ENCODE measurements at places on chromosomes 6 and 20.

- DNase-seq, result no peak
Measured at GRCh38 chr6:87905101-87905641, 142.5 kb upstream of the SPACA1 start.

DNA sequence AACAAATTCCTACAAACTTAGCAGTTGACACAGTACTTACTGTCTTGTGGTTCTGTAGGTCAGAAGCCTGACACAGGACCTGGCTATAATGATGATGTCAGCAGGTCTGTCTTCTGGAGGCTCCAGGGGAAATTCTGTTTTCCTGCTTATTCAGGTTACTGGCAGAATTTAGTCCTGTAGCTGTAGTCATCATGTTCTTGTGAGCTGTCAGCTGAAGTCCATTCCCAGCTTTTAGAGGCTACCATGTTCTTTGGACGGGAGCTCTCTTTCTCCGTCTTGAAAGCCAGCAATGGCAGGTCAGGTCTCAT lies 99.2 kb downstream of the HIVEP1 start:
- DNase-seq, result no peak

GRCh38 chr6:157087974-157088373 lies 235.3 kb downstream of the TMEM242 start:
- no peak for DNase-seq

DNA sequence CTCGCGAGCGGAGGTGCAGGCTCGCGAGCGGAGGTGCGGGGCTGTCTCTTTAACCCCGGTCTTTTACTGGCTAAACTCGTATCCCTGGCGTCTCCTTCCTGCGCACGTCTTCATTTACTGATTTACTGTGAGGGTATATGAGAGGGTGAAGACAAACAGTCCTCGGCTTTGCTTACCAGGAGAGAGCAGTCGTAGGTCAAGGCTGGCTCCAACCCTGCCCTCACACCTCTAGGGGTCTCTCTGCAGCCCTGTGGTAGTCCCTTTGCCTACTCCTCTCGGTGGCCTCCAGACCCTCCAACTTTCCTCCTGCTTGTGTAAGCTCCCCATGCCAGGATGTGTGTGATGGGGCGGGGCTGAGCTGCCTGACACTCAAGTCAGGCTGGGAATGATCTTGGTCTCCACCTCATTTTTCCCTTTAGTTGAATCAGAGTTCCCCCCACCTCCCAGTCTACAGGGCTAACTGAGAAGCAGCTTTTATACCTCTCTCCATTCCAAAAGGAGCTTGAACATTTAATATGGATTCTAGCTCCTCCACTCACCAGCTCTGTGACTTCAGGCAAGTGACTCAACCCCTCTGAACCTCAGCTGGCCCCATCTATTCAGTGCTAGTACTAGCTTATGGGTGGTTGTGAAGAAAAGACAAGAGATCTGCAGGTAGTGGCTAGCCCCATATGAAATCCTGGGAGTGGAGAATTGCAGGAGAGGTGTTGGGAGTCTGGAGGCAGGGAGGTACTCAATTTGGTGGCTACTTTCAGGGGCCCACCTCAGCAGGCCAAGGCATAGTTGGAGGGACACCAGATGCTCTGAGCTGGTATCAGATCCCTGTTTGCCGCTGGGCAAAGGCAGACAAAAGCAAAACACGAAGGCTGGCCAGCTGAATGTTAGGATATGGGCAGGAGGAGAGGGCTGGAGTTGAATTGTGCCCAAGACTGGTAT lies 902 bp downstream of the SLC29A1 start:
- DNase-seq, result peak; percentile 31

DNA sequence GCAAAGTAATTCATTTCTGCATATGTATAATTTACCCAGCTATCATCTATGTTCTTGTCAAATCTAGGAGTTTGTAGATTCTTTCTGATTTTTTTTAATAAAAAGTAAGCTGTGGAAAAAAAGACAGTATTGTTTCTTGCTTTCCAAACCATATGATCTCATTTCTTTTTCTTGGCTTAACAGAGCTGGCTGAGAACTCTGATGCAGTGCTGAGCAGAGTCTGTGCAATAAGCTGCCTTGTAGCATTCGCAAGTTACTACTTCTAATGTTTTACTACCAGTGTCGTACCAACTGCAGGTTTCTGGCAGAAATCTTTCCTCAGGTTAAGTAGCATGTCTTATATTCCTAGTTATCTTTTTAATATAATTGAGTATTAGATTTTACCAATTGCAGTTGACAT lies 15.6 kb downstream of the RRBP1 start:
- DNase-seq, result no peak

DNA sequence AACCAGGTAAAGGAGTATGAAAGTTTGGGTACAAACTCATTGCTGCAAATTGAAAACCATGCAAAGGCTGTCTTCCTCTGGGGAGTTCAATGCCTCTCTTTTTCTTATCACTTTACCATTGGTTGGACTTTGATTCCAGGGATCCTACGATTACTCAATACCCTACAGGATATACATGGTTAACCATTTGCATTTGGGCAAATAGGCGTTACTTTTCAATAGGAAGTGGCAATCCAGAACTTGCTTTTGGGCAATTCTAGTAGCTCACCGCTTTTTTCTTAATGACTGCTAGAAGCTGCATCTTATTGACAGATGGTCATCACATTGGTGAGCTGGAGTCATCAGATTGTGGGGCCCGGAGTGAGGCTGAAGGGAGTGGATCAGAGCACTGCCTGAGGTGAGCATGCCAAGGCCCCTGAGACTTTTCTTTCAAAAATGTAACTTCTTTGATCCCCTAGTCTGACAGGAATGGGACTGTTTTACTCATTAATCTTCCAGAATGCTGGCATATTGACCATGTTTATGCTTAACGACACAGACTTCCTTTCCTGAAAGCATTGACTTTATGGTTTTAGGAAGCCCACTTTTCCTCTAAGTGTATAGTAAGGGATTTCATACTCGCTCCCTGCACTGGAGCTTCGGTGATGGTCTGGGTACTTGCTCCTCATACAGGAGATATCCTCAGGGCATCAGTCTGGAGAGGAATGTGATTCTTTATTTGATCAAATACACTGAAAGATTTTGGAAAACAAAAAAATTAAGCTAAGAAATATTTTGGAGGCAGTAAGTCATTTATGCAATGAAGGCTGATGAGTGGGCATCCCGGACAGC lies at the start of gene CCR6:
Gene CCR6, plus strand, starts transcription at position 270 of the 831 bp plus-strand sequence. CDS start 13,039 bp downstream, outside the sequence.
- DNase-seq, result no peak

DNA sequence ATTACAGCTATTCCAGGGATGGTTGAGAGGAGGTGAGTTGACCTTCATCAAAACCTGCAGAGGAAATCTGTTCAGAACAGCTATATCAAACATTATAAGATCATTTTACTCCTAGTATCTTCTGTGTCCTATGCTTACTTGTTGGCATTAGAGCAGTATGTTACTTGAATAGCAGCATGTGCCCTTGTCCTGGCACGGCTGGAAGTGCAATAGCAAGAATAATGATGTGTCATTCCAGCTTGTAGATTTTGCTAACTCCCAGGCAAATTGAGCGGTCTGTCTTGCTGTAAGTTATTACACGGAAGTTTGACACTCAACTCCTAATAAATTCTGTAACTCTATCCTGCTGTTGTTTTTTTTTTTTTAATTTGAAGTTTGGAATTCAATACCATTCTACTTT lies 385.5 kb downstream of the TENT5A start:
- DNase-seq, result no peak

- no peak for DNase-seq
Measured at GRCh38 chr6:116518621-116519368, 7.4 kb downstream of the CALHM5 start.

DNA sequence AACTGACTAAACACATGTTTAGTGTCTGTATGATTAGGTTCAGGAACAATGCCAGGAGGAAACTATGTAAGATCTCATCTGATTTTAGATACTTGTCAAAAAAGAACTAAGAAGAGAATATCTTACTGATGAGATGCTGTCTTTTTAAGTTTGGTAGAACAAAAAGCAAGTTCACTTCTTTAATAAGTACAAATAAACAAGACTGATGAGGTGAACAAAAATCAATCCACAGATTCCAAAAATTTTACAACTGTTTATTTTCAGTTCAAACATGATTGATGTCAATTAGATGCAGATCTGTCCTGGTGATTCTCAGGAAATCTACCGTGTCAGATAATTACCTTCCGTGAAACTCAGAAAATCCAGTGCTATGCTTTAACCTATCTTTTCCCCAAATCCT lies 24.9 kb downstream of the EPHA7 start:
- no peak for DNase-seq

- DNase-seq, result no peak
Measured at GRCh38 chr20:23541330-23541729, 27.0 kb downstream of the CST9L start.

DNA sequence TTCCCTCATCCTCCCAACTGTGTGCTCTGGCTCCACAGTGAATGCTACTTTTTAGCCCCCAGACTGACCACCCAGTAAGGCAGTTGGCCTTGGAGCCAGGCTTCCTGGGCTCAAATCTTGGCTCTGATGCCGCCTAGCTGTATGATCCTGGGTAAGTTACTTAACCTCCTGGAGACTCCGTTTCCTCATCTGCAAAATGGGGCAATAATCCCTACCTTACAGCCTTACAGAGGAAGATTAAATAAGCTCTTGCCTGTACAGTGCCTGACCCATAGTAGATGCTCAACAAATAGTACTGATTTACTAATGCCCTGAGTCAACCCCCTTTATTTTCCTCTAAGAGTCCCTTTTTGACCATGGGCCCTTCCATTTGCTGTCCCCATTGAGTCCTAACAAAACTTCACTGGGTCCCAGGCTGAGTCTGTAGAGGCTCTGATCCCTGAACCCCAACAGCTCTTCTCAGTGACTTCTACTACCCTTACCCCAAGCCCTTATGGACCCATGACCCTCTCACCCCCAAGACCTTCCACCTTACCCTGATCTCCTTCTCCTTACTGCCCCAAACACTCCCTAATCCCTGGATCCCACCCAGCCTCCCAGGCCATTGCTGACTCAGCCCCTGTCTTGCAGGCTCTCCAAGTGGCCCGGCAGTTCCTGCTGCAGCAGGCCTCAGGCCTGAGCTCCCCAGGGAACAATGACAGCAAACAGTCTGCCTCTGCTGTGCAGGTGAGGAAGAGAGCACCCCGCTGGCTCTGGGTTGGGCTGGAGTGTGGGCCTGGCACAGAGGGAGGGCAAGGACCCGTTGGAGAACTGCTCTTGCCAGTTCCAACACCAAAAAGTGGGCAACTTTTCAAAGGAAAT lies 31.4 kb downstream of the FOXP4 start:
- no peak for DNase-seq

DNA sequence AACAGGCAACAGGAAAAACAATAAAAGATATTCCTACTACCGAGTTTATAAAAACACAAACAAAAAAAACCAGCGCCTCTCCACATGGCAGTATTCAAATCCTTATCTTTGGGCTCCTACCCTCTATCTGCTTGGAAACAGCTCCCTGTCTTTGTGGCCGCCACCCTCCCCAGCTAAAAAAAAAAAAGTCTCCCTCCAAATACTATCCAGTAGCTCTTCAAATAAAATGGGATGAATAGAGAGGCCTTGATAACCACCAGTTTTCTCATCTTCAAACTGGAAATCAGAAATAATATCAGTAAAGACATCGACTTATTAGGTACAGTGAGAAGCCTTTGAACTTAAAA lies 96.2 kb downstream of the PSMG4 start:
- no peak for DNase-seq

DNA sequence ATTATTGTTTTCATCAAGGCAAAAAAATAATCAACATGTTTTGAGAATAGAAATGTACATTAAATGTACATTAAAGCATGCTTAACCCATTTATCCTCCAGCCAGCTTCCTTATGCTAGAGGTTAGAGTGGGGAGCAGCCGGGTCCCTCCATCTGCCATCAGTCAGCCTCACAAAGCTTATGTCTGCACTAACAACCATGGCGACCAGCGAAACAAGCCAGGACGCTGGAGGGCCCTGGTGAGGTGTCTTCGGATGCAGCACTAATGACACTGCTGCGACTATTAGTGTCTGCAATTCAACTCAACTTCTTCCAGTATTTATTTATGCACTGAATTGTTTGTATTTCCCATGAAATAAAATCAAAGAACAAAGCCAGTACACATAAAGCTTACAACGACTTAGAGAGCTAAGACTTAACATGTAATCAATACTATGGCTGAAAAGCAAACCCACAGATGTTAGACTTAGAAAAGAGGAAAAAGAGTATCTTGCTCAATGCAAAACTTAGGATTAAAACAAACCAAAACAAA lies 6.8 kb downstream of the CLDN20 start:
- DNase-seq, result no peak

DNA sequence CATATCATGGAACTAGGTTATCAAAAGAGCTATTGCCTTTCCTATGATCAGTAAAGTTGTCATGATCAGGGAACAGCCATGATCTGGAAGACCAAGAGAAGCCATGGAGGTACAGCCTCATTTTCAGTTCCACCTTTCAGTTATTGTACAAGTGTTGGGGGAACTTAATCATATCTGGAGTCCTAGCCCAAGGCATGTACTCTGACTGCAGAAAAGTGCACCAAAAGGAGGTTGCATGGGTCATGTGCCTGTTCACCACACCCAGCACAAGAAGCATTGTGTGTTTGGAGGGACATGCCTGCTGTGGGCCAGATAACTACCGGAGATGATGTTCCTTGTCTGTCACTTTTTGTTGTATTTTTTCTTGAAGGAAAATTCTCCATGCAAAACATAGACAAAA lies 185.8 kb upstream of the MAN1A1 start:
- no peak for DNase-seq

Data from natural killer cell treated with Interleukin-12 subunit alpha and Interleukin-12 subunit beta and Interleukin-15 and Interleukin-18, amount 100 ng/mL, for 72 hours (primary cell).